ENCODE measurements at places on chromosomes 16 and 17. TPM values are rescaled to one million over a fixed set of nuclear protein-coding genes. Genes with fewer than 3 reads are reported as not detected.

HOXB4 gene
- not detected for total RNA-seq

TBC1D3E gene
- total RNA-seq, result not detected

ITPRIPL2 gene
- 9.5 TPM for total RNA-seq

DNAH9 gene
- 12.9 TPM for total RNA-seq

ZNF423 gene
- total RNA-seq, result 30.9 TPM

KRT23 gene
- total RNA-seq, result 0.46 TPM

GDPD1 gene
- 51.7 TPM for total RNA-seq

ABCC12 gene
- 0.46 TPM for total RNA-seq

ABCC3 gene
- total RNA-seq, result 0.46 TPM

CALB2 gene
- total RNA-seq, result 208 TPM

TNP2 gene
- not detected for total RNA-seq

HOXB7 gene
- total RNA-seq, result not detected

EVI2A gene
- total RNA-seq, result 5.5 TPM

NBR1 gene
- total RNA-seq, result 81.0 TPM

SMIM5 gene
- total RNA-seq, result 1.4 TPM

RANBP10 gene
- 6.9 TPM for total RNA-seq

JMJD8 gene
- 23.5 TPM for total RNA-seq

CRYBA1 gene
- not detected for total RNA-seq

AANAT gene
- total RNA-seq, result not detected

NACA2 gene
- total RNA-seq, result not detected

CLEC3A gene
- total RNA-seq, result 0.23 TPM

RNF43 gene
- total RNA-seq, result 1.4 TPM
